Cerebellum (tissue), 4 donors: ENCODE measurements at places on chromosomes 7 and 10.

DNA sequence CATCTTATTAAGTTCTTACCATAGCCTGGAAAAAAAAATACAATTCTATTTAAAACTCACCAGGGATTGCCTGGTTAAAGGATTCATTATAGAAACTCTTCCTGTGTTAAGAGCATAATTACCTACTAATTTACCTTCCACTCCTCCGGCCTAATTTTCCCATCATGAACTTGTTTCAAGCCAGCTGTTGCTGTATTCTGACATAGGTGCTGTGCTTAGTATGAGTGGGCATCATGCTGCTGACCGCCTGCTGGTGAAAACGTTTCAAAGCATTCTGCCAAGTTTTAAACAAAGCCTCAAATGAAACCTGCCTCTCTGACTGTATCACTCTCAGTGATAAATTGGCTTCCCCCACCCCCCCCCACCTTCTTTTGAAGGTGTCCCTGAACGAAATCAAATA is 47.8 kb upstream of the KCNMA1 start:
- no peak for DNase-seq

DNA sequence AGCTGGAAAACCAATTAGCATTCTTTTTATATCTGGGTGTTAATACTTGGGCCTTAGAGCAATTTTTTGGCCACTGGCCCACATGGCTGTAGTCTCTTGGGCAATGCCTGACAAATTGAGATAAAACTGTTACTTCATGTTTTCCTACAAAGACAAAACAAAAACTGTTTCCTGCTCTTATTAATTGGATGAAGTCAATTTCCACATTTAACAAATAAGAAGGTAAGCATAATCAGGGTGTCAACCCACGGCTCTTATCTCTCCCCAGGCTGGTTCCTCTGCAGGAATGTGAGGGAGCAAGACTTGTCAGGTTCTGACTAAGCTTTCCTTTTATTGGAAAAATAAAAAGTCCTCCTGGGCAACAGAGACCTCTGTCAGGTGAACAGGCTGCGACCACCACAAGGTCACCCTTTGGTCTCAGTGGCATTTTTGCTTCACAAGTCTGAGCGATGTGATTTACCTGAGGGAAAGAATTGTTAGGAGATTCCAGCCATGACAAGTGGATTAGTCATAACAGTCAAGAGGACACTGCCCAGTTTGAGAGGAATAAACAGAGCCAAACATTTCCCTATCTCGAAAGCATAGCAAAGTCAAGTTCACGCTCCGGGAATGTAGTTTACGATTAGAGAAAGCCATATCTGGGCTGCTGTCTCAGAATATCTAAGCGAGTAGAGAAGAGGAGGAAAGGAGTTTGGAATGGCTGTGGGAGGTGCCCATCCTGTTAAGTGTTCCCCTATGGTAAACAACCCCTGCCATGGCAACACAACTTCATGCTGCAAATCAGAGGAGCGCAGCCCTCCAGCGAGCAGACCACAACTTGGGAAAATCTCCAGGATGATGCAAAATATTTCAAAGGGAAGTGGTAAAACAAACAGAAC is 144.4 kb downstream of the TES start:
- DNase-seq = no peak

DNA sequence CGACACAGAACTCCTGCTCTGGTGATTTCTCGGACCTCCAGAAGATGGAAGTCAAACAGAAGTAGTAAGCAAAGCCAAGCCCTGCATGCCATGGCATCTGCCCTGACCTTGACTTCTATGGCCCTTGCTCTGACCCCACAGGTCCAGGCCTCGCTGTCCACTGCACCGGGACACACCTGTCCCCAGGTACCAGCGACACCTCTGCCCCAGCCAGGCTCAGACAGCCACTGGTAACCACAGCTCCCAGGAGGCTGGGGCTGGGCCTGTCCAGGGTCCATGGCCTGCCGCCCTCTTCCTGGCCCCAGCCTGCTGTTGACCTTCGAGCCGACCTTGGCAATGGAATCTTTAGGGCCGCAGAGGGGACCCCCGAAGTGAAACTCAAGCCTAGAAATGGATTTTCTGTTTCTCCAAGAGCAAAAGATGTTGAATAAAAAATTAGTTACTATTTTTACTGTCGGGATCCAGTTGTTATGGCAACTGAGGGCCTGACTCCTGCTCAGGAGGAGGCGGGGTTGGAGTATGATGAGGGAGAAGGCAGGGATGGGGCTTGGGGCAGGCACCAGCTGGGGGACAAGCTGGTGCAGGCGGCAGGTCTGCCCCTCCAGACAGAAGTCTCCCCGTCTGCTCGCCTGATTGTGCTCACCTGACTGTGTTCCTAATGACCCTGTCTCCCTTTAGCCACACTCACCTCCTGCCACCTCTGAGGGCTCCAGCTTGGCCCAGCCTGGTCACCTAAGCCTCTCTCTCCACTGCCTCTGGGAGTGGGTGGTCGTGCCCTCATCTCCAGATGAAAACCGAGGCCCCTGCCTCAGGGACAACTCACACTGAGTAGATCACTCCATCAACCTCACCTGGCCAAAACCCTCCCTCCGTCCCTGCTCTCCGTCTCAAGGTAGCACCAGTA is 4.1 kb upstream of the MMD2 start:
- no peak for DNase-seq

DNA sequence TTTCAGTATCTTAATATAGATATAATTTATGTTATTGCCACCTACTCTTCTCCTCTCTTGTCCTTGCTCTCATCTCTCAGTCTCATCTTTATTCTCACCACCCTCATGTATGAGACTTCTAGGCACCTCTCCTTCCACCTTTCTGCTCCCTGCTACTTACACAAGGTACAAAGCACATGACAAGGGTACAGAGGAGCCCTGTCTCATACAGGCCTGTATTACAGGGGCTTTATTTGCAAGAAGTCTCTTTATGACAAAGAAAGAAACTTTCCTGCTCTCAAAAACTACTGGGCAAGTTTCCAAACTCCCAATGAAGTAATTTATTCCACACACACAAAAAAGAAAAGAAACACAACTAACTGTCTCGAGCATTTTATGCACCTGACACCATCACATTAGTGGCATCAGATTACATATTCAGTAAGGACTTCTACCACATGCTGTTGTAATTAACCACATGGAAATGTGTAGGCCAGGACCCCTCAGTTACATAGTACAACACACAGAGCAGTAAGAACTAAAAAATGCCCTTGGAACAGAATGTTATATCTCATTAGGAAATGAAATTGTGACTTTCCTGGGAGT is 253.1 kb downstream of the FZD1 start:
- DNase-seq = no peak

DNA sequence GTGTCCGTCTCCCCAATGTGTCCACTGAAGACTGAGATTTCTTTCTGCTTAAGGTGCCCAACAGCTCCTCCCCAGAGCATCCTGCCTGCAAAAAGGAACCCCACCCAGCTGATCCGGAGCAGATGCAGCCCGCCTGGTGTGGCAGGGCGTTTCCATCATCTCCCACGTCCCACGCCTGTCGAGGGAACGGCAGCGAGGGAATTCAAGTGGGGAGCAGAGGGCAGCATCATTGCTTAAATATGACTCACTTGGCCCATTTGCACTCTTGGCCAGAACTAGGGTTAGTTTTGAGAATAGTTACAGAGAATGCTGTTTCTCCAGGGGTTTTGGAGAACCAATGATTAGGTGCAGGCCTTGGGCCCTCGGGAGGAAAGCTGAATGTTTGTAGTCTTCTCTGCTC is 20.8 kb downstream of the VWA2 start:
- no peak for DNase-seq
